ENCODE measurements at places on chromosomes 16 and 17.

GRCh38 chr16:14186795-14187221 lies 115.7 kb downstream of the MRTFB start:
- no peak for DNase-seq

DNA sequence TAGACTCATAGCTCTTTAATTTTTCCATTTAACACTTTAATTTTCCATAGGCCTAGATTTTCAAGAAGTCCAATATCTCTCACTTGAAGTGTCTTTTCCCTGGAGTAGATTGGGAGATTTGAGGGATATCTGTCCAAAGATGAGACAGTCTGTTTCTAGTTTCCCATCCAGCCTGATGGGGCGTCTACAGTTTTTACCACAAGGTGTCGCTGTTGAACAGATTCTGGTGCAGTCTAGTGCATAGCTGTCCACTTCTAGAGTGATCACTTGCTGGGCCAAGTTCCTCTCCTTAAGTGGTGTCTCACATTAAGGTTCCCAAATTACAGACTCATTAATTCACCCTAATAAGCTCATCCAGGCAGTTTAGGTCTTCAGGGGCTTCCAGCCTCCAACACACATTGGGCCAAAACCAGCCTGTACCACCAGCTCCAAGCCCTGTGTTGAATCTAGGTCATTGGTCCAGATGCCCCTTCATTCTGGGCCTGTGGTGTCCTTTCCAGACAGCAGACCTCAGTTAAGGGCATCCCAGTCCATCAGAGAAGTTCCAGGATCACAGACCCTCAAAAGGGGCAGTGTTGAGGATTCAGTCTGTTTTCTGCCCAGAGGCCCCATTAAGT lies 9.4 kb downstream of the SNX20 start:
- DNase-seq, result no peak

- DNase-seq, result no peak
These were observed 15.9 kb upstream of the ADGRG1 start for GRCh38 chr16:57612494-57612893.

GRCh38 chr17:50026837-50027171 lies 29.1 kb upstream of the ITGA3 start:
- DNase-seq, result no peak

- peak; percentile 75 for DNase-seq
These were observed 254.6 kb downstream of the HS3ST3A1 start for GRCh38 chr17:13346996-13347762.

- no peak for DNase-seq
These were observed 24.6 kb upstream of the SHISA9 start for GRCh38 chr16:12876778-12877177.

- DNase-seq, result no peak
These were observed 117.1 kb upstream of the ZNF750 start for GRCh38 chr17:82956726-82957468.

- DNase-seq, result no peak
These were observed 1014.2 kb upstream of the CDH8 start for GRCh38 chr16:63050391-63050790.

- DNase-seq, result no peak
These were observed 13.0 kb downstream of the SARM1 start for GRCh38 chr17:28384281-28385036.

DNA sequence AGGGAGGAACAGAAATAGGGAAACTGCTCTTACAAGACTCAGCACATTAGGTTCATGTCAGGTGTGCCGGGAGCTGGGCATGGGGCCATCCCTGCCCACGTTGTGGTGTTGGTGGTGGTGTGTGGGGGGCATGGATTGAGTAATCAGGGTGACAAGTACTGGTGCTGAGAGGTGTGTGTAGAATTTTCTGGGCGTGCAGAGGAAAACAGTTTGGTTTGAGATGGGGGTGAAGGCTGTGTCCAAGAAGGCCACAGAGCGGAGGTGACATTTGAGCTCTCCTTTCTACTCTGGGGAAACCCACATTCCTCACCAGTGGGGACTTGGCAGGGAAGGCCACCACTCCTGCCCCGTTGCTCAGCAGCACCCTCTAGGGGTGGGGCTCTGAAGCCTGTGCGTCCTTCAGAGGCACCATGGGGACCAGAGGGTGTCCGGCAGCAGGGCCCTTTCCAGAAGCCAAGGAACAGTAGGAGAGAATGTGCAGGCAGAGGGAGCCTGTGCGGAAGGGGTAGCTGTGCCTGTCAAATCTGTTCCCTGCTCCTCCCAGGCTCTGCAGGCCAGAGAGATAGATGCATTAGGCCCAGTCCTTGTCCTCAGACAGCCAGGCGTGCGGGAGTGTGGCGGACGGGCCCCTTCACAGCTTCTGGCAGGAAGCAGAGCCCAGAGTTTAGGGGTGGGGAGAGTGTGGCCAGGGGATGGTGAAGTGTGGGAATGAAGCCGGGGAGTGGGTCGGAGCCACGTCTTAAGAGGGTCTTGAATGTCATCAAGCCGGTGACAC lies 48.7 kb upstream of the GSE1 start:
- no peak for DNase-seq

DNA sequence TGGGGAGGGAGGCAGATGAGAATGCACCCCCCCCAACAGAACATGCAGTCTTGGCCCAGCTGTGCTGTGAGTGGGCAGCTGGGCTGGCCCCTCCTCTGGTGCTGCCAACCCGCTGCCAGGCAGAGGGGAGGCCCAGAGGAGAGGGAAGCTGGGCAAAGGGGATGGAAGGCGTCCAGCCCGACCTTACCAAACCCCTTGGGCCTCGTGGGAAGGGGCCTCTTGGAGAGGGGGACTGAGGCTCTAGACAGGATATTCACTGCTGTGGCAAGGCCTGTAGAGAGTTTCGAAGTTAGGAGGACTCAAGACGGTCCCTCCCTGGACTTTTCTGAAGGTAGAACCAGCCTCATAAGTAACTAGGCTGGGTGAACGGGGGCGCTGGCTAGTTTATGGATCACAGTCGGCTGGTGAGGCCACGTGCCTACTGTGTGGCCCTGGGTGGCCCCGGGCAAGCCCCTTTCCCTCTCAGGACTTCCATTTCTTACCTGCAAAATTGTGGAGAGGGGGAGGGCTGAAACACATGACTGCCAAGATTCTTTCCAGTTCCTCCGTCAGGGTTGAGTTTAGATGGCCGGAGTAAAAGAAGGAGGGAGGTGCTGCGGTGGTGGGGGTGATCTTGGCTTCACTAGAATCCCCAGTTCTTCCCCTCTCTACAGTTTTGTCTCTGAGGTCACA lies 857 bp upstream of the STAT5A start:
- DNase-seq, result no peak

DNA sequence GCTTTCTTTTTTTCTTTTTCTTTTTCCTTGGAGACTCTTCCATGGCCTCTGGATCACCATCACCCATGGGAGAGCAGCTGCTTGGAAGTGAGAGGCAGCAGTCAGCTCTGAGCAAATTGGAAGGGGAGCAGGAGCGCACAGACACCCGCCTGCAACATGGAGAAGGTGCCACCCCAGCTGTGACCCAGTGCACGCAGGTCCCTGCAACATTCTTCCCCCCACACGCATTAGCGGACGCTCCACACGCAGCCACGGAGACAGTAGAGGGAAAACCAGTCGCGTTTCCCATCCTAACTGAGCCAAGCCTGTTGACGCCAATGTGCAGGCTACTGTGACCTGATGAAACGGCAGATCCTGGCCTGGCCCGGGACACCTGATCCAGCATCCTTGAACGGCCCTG lies 20.4 kb upstream of the CYTH1 start:
- DNase-seq, result no peak

- no peak for DNase-seq
These were observed 30.7 kb upstream of the MYO18A start for GRCh38 chr17:29210879-29211278.

GRCh38 chr17:34401165-34401564 lies 38.1 kb upstream of the CCL1 start:
- DNase-seq, result no peak

GRCh38 chr16:85085721-85086120 lies 26.6 kb downstream of the CIBAR2 start:
- DNase-seq, result no peak

GRCh38 chr16:89422527-89422904 lies 67.8 kb downstream of the ANKRD11 start:
- DNase-seq, result no peak

DNA sequence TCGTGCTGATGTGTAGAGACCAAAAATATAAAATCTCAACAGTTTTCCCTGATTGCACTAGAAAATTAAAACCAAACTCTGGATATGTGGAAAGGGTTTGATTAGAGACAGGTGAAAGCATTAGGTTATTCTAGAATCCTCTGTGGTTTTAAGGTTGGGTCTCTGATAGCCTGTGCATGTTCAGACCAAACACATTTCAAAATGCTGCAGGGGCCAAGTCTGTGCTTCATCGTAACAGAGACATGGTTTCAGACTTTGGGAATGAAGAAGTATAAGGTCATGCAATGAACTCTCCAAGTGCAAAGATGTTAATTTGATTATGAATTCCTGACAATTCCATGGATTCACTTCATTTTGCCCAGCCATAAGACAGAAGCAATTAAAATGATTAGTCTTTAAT lies 261.0 kb upstream of the KCNJ16 start:
- no peak for DNase-seq

GRCh38 chr17:15332338-15332737 lies 9.1 kb downstream of the TEKT3 start:
- DNase-seq, result no peak

DNA sequence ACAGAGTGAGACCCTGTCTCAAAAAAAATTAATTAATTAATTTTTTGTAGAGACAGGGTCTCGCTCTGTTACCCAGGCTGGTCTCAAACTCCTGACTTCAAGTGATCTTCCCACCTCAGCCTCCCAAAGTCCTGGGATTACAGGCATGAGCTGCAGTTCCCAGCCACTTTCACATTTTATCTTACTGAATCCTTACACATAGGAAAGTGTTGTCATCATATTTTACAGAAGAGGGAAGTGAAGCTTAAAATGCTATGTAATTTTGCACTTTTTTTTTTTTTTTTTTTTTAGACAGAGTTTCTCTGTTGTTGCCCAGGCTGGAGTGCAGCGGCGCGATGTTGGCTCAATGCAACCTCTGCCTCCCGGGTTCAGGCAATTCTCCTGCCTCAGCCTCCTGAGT lies 21.1 kb upstream of the ZNF629 start:
- DNase-seq, result no peak

GRCh38 chr17:80504686-80505413 lies 28.4 kb upstream of the NPTX1 start:
- peak; percentile 61 for DNase-seq

DNA sequence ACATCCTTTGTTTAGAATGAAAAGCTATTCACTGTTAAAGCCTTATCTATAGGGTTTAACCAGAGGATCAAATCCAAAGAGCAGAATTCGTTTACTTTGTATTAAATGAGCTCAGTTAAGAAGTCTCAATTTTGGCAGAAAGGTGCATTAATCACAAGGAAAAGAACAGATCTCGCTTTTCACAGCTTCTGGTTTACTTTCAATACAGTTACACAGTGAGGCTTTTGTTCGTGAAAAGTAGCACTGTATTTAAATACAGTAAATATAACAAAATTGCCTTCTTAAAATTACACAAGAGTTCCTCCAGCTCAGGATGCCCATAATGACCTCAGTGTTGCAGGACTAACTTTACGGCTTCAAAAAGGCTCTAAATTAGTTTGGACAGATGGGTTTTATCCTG lies 669.1 kb upstream of the SALL1 start:
- DNase-seq, result no peak

- no peak for DNase-seq
These were observed 656 bp upstream of the PRR29 start for GRCh38 chr17:63997341-63998048.

DNA sequence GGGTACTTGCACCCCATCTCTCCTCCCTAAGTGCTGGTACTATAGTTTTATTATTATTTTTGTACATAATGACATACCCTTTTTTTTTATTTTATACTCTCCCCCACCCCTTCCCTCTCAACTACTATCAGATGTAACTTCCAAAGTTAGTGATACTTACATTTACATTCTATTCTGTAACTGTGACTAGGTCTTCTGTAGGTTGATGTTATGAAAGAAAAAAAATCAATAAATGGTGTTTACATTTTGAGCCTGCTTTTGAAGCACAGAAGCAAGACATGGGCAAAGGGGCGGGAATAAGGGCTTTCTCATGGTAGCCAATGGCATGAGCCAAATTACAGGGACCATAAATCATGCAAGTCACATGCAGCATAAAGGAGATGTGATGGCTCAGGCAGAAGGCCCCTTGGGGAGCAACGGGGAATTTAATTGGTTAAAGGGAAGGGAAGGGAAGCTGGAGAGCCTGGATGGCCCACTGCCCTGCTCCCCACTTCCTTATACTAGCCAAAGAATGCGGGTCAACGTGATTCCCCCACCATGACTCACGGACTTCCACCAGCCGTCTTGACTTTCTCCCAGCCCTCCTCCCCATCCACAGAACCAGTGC lies 2.4 kb upstream of the ACSF2 start:
- DNase-seq, result peak; percentile 83

DNA sequence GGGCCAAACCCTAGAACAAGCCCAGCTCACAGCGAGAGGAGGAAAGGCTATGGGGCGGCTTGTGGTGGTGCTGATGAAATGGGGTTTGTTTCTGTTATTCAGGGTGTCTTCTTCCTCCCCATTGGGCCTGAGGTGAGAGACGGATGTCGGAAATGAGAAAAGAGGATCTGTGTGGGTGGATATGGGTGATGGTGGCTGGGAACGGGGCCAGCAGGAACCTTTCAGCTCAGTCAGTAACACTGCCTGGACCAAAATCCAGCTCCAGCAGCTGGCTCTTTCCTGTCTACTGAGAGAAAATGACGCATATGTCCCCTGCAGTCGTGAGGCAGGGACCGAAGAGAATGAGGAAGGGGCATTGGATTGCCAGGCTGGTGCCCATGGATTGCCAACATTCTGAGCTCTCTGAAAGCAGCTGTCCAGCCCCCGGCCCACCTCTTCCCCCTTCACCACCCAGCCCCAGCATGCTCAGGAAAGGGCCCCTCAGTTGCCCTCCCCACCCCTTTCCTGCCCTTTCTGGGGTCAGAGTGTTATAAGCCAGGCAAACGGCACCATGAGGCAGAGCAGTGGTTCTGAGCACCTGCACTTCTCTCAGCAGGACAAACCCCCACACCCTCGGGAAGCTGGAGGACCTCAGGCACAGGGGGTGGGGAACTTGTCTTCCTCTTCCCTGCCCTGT lies 4.0 kb downstream of the MYH3 start:
- DNase-seq, result no peak

DNA sequence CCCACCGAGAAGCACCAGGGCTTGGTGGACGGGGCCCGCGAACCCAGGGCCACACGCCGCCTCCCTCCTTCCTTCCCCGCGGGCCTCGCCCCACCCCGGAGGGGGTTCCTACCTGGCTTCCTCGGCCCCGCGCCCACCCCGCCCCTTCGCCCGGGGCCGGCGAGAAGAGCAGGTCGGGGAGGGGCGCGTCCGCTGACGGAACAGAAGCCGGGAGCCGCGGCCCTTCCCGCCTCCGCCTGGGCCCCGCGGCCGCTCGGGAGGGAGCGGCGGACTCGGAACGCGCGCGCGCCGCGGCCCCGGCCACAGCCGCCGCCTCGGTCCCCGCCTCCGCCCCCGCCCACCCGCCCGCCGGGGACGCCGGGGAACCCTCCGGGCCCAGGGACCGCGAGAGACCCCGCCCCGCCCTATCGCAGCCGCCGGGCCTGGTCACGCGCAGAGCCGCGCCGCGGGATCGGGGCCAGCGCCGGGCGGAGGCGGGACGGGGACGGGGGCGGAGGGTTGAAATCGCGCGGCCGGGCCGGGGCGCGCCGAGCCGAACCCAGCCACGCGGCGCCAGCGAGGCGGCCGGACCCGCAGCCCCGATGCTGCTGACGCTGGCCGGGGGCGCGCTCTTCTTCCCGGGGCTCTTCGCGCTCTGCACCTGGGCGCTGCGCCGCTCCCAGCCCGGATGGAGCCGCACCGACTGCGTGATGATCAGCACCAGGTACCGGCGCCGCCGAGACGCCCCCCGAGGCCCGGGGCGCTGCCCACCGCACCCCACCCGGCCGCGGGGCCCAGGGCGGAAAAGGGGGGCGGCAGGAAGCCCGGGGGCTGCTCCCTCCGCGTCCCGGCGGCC lies at the start of gene TLCD3A:
TLCD3A (plus strand) TSS at position 530 of the 835 bp plus-strand sequence; CDS start at position 582, 52 bp downstream.
- DNase-seq, result no peak

- DNase-seq, result no peak
These were observed 66.5 kb downstream of the ATP2C2 start for GRCh38 chr16:84434800-84435199.

Measured in AG04449 (cell line).